Right renal cortex interstitium (tissue), 3 donors: ENCODE measurements at places on chromosomes 5 and 9. TPM values are rescaled to one million over a fixed set of nuclear protein-coding genes. Genes with fewer than 3 reads are reported as not detected.

The PCDHGC4 gene
- polyA plus RNA-seq = 2.4 TPM

The GPR151 gene
- polyA plus RNA-seq = not detected

The GBGT1 gene
- polyA plus RNA-seq = 1.3 TPM

The IFNB1 gene
- polyA plus RNA-seq = not detected

The ZDHHC12 gene
- 19.5 TPM for polyA plus RNA-seq

The AUH gene
- polyA plus RNA-seq = 46.0 TPM

The ZNF454 gene
- 6.3 TPM for polyA plus RNA-seq

The CDH6 gene
- 61.1 TPM for polyA plus RNA-seq

The SLC23A1 gene
- polyA plus RNA-seq = 13.5 TPM

The GPX8 gene
- polyA plus RNA-seq = 79.3 TPM

The GABRA1 gene
- not detected for polyA plus RNA-seq

The KIF20A gene
- polyA plus RNA-seq = 47.0 TPM

The LCN6 gene
- not detected for polyA plus RNA-seq

The MARVELD2 gene
- 27.1 TPM for polyA plus RNA-seq

The HEMGN gene
- 3.1 TPM for polyA plus RNA-seq

The SNCB gene
- polyA plus RNA-seq = not detected

The TICAM2 gene
- 3.3 TPM for polyA plus RNA-seq

- DNase-seq = no peak
Observed at GRCh38 chr5:35341189-35341588, 110.9 kb upstream of the PRLR start.

- DNase-seq = no peak
Observed at GRCh38 chr5:148998174-148998797, 64.6 kb downstream of the SH3TC2 start.

- DNase-seq = no peak
Observed at GRCh38 chr5:6419340-6419852, 29.3 kb upstream of the UBE2QL1 start.

DNA sequence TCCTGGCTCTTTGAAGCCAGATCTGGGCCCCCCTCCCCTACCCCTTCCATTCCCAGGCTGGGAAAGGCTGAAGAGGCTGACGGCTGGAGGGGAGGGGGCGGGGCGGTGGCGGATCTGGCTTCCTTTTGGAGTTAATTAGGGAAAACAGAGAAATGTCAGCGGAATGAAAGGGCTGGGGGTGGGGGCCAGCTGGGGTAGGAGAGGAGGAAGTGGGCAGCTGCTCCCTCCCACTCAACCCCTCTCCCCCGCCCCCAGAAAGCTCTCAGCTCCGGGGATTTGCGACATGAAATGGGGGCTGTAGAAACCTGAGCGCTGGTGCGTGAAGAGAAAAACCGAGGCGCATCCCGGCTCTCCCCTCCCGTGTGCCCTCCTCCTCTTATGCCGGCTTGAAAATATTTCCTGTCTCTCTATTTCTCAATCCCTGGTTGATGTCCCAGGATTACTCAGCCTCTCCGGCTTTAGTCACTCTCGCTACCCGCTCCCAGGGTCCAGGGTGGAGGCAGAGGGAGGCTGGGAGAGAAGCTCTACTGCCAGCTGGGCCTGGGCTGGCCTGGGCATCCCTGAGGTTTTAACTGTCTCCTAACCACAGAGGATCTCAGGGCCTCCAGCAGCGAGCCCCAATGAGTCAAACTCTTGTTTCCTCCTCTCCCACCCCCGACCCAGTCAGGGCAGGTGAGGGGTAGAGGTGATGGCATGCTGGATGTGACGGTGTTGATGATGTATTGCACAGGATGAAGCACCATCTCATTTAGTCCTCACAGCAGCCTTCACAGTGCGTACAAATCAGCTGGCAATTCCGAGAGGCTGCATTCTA lies 20.1 kb downstream of the PCDHGC5 start:
- no peak for DNase-seq

- no peak for DNase-seq
Observed at GRCh38 chr5:34789021-34789531, 49.9 kb upstream of the TTC23L start.

DNA sequence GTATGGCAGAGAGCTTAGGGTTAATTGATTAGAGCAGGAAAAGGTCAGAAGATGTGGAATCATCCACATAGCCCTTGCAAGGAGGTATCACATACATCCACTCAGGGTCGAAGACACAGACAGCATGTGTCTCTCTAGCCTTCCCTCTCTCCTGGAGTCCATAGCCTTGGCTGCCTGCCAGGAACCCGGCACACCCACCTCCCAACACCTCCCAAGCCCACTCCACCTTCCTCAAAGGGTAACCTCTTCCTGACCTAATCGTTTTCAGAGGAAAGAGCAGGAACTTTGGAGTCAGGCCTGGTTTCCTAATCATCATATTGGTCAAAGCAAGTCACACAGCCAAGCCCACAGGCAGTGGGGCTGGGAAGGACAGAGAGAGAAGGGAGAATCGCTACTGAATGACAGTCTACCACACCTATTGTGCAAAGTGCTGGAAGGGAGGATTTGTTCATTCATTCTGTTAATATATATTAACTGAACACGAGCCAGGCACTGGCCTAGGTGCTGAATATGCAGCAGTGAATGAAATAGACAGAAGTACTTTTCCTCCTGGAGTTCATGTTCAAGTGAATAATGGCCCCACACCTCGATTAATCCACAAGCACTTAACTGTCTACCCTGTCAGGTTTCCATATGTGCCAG lies 107.8 kb downstream of the KCNIP1 start:
- DNase-seq = no peak

DNA sequence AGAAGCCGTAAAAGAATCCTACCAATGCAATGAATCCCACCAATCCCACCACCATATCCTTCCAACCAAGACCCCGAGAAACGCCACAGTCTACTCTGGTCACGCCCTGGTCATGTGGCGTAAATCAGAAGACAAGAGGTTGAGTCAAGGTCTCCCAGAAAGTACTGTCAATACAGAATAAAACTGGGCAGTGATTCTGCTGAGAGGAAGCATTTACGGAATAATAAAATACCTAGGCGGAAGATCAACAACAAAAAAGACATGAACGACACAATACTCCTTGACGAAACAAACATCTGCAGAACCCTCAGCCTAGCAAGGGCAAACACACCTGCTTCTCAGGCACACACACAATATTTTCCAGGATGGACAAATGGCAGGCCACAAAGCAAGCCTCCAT lies 62.8 kb downstream of the GOLM1 start:
- no peak for DNase-seq

DNA sequence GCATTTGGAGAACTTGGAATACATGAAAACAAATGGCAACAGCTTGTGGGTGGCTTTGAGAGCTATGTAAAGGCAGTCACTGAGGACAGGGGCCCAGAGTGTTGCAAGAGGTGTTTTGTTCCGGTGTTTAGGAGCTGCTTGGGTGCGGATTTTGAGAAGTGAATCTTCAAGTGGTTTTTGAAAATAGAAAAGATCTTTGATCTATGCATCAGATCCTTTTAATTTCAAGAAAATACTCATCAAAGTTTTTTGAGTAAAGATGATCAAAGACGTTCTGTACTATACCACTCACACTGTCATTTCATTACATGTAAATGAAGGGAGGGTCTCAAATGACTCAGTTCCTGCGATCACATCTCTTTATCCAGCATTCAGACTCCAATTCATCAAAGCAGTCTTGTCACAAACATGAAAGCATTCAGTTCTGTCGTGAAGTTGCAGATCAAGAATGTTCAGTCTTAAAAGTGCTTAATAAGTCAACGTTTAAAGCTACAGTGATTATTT lies 112.5 kb downstream of the WDR41 start:
- no peak for DNase-seq

- DNase-seq = no peak
Observed at GRCh38 chr9:6842584-6842947, 84.8 kb downstream of the KDM4C start.

DNA sequence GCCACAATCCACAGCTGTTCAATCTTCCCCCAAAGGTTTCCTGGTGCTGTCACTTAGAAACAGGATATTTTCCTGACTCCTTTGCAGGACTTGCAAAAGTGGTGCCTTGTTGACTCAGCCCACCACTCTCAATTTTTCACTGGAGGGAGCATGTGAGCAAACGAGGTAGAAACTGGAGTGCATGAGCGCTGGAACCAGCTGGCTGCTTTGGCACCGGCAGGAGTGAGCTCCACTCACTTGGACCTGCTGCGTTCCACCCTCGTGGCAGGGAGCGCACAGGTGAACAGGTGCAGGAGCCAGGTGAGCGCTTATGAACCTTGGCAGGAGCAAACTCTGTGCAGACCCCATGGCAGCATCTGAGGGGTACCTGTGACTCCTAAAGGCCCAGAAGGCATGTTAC lies 364.1 kb upstream of the RORB start:
- no peak for DNase-seq

- no peak for DNase-seq
Observed at GRCh38 chr5:139438707-139439012, 665 bp downstream of the DNAJC18 start.

DNA sequence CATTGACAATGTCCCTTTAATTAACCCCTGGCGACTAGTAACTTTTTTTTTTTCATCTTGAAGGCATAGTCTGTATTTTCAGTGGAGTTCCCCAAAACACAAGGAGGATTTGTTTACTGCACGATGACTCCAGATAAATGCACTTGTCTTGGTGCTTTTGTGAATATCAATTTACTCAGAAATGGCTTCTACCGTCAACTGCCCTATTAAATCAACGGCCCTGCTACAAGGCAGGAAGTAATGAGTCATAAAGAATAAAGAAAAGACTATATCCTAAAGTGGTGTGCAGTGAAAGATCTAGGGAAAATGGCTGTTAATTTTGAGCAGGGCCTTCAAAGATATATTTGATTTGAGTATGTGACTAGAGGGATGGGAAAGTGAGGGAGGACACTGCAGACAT lies 388.3 kb upstream of the CHD1 start:
- DNase-seq = no peak

GRCh38 chr9:91495450-91495849 lies 71.8 kb upstream of the NFIL3 start:
- no peak for DNase-seq

DNA sequence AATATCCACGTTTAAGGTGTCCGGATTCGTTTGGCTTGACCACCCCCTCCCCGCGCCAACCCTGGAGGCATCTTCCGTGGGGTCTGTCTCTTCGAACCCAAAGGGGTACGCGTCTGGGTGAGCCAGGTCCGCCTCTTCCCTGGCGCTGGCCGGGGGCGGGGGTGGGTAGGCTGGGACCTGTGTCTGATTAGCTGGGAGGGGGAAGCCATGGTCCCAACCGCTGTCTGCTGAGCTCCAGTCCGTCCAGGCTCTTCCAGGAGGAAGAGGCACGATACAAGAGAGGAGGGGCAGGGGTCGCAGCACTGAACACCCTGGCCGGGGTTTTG lies at the start of gene LVRN:
Gene LVRN, plus strand, starts transcription at position 237 of the 326 bp plus-strand sequence. CDS start 143 bp downstream, outside the sequence.
- no peak for DNase-seq

- DNase-seq = no peak
Observed at GRCh38 chr5:60295423-60295822, 401.9 kb upstream of the PDE4D start.

GRCh38 chr5:125106271-125106670 lies 359.8 kb upstream of the ZNF608 start:
- no peak for DNase-seq

- DNase-seq = no peak
Observed at GRCh38 chr5:14851597-14851996, 20.0 kb downstream of the ANKH start.

- no peak for DNase-seq
Observed at GRCh38 chr5:1310118-1310517, 15.2 kb upstream of the TERT start.

DNA sequence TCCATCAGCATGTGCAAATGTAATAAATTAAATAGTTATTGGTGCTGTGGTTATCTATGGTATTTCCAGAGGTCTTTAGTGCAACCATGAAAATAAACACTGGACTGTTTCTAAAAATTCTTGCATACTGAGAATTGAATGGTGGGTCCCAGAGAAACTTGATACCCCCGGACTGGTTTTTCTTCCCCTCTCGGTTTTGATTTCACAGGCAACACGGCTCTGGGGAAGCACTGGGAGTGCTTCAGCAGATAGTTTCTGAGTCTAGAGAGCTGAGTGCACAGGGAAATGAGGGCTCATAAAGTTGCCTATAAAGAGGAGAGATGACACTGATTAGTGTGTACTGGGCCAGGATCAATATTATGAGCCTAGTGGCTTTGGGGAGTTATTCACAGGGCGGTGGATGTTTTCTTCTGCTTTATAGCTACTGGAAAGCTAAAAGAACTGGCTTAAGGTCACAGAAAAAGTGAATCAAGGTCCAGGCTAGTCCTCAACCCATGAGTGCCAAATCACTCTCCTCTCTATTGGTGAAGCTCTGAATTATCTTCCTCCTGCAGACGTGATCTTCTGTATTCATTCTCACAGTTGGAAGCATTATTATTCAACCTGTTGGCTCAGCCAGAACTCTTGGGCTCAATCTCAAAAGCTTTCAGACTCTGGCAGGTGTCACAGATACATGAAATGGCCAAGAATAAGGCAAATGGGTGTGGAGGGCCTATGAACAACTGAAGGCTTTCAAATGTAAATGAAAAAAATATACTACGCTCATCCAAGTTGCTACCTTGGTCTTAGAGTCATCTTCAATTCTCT lies 170.2 kb upstream of the HMHB1 start:
- no peak for DNase-seq
